Stimulated activated CD4-positive, alpha-beta T cell treated with anti-CD3 and anti-CD28 coated beads, Interleukin-1b, Interleukin-23, amount 100 ng/mL, for 1 hour (primary cell): ENCODE measurements at places on chromosomes 1 and 21.

- DNase-seq: no peak
These were observed 6.1 kb downstream of the STRIP1 start for GRCh38 chr1:110040548-110040947.

- DNase-seq: no peak
These were observed 7.9 kb downstream of the FYB2 start for GRCh38 chr1:56811331-56811730.

DNA sequence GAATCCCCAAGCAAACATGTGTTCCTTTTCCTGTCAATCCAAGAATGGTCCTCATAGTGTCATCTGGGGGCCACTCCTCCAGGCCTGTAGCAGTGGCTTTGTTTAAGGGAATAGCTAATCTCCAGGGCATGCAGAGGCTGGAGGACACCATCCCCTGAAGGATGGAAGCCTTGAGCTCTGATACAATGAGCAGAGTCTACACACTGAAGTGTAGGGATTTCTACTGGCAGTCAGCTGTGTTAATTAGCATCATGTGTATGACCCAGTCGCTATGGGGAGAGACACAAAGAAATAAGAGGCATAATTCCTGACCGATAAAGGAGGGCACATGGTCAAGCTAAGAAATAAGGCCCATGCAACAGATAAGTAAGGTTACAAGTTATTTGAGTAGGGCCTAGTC lies 29.1 kb downstream of the ANGEL2 start:
- no peak for DNase-seq

- DNase-seq: no peak
These were observed 3.5 kb downstream of the PPP1R15B start for GRCh38 chr1:204408074-204408507.

DNA sequence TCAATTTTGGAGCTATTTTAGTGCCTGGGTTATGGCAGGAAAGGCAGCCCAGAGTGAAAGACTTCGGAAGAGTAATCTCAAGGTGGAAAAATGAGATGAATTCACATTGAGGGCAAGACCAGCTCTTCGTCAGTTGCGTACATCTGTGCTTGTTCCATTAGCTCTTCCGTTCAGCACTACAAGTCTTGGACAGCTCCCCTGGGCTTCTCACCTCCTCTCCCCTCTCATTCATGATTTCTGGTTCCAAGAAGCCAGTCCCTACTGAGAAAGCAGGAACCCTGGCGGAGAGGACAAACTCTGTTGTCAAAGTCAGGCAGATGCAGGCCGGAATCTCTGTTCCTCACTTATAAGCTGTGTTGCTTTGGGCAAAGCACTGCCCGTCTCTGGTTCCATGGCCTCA lies 76.5 kb downstream of the ACTL8 start:
- DNase-seq: no peak

DNA sequence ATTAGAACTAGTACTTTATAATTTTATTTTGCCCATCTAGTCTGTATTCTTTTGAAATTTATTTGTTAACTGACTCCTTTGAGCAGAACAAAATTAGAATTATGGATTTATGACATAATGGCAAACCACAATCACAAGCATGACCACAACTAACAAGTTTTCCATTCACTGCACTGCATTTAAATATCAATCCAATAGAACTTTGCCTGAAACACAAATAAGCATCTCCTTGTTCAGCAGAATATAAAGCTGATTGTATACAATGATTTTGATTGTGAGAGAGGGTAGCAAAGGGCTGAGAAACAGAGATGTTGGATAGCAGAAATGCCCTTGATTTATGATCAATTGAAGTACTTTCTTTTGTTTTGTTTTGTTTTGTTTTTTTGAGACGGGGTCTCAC lies 495.5 kb upstream of the RGS18 start:
- DNase-seq: no peak

DNA sequence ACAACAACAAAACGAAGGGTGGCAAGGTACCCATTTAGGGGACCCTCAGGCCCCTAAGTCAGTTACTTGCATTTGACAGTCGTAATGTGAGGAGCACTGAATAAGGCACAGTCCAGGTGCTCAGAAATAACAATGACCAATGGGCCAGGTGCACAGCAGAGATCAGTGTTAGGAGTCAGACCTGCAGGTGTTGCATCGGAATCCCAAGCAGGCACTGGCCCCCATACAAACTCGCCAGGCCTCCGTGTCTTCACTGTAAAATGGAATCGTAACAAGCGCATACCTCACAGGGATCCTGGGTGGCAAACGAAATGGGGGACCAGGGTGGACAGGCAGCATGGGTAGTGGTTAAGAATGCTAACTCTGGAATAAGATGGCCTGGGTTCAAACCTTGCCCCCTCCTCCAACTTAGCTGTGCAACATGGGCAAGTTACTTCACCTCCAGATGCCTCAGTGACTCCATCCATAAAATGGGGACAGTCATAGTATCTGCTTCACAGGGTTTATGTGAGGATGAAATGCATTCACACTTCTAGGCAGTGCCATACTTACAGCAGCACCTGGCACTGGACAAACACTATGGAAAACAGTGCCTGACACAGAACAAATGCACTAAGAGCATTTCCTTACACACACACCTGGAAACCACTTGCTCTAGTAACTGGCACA lies 20.2 kb downstream of the RCAN1 start:
- no peak for DNase-seq

GRCh38 chr1:84721152-84721551 lies 30.9 kb upstream of the SSX2IP start:
- no peak for DNase-seq

DNA sequence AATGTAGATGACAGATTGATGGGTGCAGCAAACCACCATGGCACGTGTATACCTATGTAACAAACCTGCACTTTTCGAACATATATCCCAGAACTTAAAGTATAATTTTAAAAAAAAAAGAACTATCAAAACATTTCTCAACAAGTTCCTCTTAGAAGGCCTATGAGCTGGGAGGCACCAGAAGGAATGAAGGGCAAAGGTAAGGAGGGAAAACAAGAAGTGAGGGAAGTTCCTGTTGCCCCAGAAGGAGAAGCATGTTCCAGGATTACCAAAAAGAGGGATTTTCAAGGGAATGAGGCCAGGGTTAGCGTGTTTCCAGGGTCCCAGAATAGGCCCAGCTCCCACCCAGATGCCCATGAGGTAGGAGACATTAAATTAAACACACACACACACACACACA lies 361.0 kb downstream of the SETD4 start:
- DNase-seq: no peak

DNA sequence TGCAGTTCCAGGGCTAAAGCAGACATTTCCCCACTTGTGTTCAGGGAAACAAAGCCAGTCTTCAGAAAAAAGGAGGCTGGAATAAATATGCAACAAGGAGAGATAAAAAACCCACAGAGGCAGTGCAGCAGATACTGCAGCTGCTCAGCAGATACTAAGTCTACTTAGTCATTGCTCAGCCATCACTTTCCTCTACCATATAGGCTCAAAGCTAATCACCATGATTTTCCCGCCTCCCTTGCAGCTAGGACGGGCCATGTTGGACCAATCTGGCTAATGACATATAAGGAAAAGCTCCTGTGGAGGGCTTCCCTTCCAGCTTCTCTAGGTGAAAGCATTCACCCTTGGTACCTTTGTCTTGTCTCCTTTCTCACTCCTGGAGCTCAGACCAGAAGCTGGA lies 10.0 kb upstream of the EFHD2 start:
- DNase-seq: no peak

GRCh38 chr1:200154069-200154767 lies 126.7 kb downstream of the NR5A2 start:
- DNase-seq: no peak

DNA sequence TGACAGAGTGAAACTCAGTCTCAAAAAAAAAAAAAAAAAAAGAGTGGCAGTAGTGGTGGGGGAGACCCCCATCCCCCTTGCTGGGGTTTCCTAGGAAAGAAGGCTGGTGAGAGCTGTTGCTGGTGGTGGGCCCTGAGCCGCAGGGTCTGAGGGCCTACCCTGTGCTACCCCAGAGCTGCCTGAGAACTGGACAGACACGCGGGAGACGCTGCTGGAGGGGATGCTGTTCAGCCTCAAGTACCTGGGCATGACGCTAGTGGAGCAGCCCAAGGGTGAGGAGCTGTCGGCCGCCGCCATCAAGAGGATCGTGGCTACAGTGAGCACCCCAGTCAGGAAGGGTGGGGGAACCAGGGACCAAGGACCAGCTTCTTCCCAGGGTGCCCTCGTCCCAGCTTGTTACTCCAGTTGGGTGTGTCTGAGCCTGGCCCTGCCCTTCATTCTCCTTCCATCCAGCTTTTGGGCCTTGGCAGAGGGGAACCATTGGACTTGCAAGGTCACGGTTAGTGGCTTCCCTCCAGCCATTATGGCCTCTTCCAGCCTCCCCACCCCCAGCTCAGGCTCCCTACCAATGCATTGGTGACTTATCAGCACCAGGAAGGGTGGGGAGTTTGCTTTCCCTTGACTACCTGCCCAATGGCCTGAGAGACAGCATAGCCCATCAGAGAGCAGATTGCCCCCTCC lies 10.5 kb downstream of the LDLRAP1 start:
- DNase-seq: no peak

DNA sequence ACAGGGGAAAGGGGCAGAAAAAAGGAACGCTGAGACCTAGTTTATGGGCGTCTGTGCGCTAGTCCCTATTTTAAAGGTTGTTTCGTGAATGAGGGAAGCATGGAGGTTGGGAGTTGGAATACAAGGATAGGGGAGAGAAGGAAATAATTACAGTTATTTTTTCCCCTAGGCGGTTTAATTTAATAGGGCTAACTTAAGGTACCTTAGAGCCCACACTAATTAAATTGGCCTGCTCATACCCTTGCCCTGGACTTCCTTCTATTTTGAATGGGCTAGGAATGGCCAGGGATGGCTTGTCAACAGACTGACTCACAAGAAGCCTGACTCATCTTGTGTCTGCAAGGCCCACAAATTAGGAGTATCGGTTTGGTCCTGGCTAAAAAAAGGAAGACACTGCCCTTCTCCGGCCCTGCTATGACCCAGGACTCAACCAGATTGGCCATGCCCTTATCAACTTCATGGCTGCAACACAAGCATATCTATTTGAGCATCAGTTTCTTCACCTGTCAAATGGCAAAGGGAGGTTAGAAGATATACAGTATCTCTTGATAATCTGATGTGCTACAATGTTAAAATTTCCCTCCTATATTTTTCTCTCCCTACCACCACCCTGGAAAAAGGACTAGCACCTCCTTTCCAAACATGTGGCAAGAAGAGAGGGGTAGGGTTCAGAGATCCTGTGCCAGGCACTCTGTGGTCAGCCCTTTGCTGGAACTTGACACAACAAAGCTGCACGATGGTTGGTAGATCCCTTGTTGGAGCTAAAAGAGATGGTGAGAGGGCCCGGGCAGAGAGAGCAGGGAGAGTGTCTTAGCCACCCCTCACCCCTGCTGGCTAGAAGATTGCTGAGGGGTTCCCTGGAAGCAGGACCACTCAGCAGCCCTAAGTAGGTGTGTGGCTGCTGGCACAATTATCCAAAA lies 2.2 kb upstream of the SSBP3 start:
- DNase-seq: no peak

GRCh38 chr1:47661040-47661439 lies 223.2 kb downstream of the FOXD2 start:
- DNase-seq: no peak

DNA sequence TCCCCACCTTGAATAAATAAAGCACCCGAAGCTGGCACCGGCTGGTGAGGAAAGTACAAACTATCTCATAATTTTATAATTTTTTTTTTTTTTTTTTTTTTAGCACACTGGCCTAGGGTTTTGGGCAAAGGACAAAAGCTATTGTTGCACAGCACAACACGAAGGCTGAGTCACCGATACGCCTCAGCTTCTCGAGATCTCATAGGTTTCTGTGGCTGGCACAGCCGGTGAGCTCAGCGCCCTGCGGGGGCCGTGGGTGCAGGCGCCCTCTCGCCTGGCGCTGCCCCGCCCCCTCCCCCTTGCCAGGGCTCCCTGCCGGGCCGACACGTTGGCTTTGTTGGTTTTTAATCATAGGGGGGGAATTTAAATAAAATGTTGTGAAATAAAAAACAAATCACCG lies 17.2 kb downstream of the CASZ1 start:
- DNase-seq: no peak

DNA sequence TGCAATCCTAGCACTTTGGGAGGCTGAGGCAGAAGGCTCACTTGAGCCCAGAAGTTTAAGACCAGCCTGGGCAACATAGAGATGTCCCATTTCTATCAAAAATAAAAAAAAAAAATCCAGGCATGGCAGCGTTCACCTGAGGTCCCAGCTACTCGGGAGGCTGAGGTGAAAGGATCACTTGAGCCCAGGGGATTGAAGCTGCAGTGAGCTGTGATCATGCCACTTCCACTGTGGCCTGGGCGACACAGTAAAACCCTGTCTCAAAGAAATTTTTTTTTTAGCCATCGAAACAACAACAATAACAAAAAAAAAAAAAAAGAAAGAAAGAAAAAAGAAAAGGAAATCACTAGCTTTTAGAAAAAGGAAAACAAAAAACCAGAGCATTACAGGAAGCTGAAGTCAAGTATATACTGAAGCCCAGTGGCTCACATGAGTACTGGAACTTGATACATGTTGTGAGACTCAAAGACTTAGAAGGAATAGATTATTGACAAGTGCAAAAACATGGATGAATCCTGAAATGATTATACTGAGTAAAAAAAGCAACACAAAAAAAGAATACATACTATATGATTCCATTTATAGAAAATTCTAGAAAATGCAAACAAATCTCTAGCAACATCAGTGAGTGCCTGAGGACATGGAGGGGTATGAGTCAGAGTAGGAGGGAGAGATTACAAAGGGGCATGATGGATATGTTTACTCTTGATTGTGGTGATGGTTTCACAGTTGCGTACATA lies 6.1 kb upstream of the RABGAP1L start:
- no peak for DNase-seq

DNA sequence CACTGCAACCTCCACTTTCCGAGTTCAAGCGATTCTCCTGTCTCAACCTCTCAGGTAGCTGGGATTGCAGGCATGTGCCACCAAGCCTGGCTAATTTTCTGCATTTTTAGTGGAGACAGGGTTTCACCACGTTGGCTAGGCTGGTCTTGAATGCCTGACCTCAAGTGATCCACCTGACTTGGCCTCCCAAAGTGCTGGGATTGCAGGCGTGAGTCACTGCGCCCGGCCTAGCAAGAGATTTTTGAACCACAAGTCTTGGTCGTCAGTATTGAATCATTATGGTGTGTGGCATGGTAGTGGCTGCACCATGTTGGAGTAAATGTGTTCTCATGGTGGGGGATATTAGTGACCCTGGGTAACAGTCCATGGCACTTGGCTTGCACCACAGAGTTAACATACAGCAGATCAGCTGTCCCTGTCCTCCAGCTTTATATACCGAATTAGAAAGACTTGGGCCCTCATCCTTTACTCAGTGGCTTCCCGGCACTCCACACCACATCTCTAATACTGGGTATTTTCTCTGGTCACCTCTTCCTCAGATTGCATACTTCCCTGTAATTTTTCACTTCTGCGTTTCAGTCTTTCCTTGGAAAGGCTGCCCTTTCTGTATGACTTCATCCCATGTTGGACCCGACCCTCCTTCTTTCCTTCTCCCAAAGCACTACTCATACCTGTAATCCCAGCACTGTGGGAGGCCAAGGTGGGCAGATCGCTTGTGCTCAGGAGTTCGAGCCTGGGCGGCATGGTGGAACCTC lies 25.1 kb downstream of the AK4 start:
- DNase-seq: no peak

GRCh38 chr1:66489972-66490601 lies 43.9 kb upstream of the SGIP1 start:
- no peak for DNase-seq
